ENCODE measurements at places on chromosomes 5 and 9.

- no peak for DNase-seq
These were observed 48.7 kb upstream of the NKD2 start for GRCh38 chr5:959581-960531.

DNA sequence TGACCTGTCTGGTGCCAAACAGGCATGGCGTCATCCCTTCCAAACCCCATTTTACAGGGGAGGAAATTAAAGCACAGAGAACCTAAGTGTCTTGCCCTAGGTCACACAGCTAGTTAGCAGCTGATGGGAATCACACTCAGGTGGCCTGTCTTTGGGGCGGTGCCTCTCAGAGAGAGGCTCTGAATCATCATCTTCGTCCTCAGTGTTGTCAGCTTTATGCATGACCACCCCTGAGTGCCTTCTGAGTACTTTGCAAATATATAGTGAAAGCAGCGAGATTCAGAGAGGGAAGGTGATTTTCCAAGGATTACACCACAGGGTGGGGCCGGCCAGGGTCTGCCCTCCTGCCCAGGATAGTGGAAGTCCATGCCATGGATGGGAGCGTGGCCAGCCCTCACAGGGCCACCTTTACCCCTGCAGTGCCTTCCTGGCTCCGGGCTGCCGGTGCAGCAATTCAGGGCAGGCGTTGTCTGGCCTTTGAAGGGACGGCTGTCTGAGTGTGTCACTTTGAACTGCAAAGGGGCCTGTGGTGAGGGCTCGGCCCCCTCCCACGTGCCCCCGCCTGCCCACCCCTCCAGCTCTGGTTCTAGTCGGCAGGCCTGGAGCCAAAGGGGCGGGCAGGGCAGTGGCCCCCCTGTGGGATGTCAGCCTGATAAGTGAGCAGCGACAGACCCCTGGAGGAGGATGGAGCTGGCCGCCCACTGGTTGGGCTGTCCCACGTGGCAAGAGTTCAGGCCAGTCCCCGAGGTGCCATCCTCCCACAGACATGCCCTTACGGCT is 16.9 kb downstream of the LMX1B start:
- no peak for DNase-seq

- DNase-seq, result no peak
These were observed 114.2 kb downstream of the ANXA1 start for GRCh38 chr9:73265876-73266275.

DNA sequence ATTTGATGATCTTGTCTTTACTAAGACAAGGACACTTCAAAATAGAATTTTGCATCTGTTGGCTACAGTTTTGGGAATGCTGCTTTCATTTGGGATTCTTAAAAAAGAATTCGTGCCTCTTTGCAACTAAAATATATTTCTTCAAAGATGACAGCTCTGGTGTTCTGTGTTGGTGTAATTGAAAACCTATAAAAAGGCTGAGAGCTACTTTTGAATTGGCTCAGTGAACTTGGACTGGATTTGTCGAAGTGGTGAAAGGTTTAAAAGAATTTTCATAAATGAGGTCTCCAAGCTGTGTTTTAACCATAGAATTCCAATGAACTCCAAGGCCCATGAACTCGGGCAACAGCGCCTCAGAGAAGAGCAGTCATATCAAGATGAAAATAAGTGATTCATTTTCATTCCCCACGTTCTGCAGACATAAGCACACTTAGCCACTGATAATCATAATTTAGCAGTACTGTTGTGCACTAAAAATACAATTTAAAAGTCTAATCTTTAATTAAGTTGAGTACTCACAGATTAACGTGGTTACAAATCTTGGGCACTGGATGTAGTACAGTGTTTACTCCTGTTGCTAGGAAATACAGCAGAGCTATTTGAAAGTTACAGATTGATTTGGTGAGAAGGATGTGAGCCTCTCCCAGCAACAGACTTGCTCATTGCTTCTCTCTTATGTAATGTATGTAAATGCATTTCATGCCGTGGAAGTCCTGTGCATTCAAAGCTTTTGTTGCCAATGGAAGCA is 10.9 kb downstream of the SNCAIP start:
- no peak for DNase-seq

GRCh38 chr9:21030389-21031035 is 928 bp downstream of the HACD4 start:
- no peak for DNase-seq

DNA sequence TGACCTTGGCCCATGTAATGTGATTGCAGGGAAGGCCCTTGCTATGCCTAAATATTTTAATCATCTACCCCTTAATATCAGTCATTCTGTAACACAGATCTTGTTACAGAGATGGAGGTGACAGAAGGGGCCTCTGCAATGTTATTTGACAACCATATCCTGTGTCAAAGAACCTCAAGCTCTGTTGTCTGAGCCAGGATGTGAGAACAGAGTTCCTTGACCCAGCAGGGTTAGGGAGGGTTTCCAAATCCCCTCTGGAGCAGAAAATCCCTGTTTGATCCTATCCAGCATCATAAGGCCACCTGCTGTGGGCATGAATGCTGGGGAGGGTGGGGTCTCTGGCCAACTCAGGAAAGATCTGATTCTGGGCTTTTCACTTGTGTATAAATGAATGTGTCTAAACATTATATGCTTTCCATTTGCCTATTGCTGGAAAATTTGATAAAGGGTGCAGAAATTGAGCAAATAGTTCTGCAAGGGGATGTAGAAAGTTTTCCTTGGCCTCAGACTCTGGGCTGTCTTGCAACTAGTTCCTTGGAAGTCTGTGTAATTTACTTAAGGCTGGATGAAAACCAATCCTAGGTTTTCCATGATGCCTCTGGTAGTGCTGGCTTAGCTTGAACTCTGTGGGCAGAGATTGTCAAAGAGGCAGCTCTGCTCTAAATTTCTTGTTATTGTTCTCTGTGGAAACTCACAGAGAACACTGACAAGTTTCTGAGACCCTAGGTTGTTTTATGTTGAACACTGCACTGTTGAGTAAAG is 71.0 kb downstream of the PGM5 start:
- DNase-seq, result no peak

DNA sequence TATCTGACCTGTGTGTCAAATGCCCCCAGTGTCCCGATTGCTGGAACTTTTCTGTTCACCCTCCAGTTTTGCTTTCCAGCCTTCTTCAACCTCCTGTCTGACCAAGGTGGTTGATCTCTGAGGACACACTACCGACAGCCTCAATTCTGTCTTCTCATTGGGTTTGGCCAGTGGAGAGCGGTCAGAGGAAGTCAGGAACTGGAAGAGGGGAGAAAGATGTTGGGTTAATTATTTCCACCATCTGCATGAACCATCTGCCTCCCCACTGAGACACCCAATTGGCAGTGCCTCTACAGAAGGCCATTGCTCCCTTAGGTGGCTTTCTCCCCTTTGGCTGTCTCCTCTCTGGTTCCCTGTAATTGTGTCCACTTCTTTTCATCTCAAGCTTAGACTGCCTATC is 154.3 kb upstream of the RAI14 start:
- DNase-seq, result no peak

DNA sequence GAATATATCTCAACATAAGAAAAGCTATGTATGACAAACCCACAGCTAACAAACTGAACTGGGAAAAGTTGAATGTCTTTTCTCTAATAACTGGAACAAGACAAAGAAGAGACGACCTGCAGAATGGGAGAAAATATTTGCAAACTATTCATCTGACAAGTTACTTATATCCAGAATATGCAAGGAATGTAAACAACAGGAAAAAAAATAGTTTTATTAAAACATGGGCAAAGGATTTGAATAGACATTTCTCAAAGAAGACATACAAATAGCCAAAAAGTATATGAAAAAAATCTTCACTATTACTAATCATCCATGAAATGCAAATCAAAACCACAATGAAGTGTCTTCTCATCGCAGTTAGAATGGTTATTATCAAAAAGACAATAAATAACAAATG is 181.7 kb upstream of the TLX3 start:
- DNase-seq, result no peak

DNA sequence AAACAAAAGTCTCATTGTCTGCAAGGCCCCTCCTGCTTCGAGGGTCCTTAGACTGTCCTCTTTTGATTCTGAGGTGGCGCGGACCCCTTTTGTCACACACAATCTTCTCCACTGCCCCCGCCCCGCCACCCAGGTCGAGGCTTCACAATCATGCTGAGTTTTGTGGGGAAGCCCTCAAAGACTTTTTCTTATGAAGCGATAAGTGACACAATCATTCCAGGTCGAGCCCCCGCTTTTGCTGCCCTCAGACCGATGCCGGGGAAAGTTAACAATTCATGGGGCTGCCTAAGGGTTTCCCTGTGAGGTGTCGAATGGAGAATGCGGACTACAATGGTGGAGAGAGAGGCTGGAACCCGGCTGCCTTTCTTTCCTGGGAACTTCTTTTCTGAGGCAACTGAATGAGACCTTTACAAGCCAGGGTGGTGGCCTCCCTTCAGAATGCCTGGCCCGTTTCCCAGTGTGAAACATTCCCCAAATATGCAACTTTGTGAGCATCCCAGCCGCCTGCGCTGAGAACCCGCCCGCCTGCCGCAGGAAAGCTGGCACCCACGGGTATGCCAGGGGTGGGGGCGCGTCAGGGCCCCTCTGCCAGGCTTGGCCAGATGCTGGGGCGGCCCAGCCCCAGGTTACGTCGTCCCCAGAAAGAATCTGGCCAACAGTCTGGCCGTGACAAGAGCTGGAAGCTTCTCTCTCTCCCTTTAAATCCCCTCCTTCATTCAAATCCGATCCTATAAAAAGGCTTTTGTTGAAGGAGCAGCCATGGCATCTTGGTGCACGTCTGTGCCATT is 71.9 kb downstream of the MAP1B start:
- DNase-seq, result peak; percentile 4

DNA sequence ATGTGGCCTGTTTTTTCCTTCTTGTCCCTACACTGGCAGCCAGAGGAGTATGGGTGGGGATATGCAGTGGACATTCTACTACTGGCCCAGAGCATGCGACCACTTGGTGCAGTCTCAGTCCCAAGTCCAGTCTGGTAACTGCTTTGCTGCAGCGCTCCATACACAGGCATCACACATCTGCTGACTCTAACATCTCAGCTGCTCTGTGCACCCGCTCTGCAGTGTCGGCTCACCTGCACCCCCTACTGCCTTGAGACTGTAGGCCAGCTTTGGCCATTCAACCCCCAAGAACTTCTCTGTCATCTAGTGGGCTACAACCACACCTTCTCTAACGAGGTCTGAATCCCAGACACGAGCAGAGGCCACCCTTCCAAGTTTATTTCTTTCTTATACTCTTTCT is 46.4 kb upstream of the SLCO6A1 start:
- DNase-seq, result no peak

DNA sequence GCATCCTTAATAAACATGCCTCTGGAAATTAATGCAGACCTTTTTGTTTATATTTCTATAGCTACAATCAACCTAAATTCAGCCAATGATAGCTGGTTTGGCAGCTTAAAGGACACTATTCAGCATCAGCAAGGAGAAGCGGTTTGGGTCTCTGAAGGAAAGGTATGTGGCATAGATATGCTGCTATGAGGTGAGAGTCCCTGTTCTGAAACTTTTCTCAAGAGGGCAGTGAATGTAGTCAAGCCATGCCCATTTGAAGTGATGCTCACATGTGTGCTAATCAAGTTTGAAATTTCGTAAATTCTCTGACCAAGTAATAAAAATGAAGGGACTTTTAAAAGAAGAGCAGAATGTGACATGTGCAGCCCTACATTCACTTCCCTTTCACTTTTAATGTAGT is 72.6 kb downstream of the TJP2 start:
- no peak for DNase-seq

DNA sequence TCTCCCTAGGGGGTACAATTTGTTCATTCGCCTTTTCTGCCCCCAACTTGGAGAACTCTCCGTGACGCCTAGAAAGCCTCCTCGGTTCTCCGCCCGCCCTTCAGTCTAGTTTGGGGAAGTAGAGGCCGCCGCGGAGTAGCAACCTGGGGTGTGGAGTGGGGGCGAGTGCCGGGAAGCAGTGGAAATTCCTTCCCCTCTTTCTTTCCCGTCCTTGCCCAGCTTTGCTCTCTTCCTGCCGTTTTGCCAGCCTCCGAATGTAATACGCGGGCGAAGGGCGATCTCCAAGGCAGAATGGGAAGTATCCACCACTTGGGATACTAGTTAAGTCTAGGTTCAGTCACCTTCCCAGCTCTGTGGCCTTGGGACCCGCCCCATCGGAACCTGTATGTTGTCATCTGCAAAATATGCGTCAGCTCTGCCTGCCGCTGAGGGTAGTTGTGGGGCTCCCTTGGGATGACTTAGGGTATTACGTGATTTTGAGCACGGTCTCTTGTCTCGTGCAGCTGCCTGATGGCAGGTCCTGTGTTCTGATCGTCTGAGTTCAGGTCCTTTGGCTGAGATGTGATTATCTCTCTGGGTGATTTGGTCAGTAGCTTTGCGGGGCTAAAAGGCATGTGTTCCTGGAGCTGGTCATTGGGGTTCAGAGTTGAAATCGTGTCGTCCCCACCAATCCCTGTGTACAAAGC is 724 bp downstream of the PAM start:
- no peak for DNase-seq

Measured in activated gamma-delta T cell (primary cell).